Activated CD4-positive, alpha-beta T cell treated with anti-CD3 and anti-CD28 coated beads, Interleukin-2, amount 10 ng/mL, durations not matched to agents 7 days and 5 days (primary cell): ENCODE measurements at places on chromosomes 5 and 9. TPM values are rescaled to one million over a fixed set of nuclear protein-coding genes. Genes with fewer than 3 reads are reported as not detected.

DNA sequence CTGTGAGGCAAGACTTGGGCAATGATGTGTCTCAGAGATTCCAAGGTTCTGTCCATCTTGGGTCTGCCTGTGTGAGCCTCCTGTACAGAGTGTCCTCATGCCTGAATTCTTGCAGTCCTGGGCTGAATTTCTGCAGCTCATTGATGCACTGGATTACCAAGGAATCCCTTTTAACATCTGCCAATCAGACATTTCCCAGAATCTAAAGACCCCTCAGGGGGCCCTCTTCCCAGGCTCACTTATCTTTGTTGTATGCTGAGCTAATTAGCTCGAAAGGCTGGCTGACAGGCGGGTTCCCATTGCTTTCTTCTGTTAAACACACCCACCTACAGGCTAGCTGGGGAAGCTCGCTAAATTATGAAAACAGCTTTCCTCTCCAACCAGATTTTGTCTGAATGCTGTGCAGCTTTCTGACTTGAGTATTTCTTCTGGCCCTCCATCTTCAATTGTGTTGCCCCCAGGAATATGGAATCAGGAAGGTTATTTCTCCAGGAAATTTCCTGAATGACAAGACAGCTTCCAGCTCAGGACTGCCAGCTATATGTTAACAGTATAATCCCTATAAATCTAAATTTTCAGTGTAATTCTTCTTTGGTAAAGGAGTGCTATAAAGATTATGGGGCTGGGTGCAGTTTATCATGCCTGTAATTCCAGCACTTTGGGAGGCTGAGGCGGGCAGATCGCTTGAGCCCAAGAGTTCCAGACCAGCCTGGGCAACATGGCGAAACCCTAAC, at the start of gene LIX1:
Gene LIX1, minus strand, starts transcription at position 91 of the 734 bp plus-strand sequence. Its CDS starts 35 bp downstream, at position 56.
- no peaks in the 10 kb centered on the region for H3K36me3 ChIP-seq
- H3K4me1 ChIP-seq = peaks cover 2% of the 10 kb centered on the region
- no peak within 1 kb of the TSS for H3K4me3 ChIP-seq
- peak; percentile 57 for DNase-seq
- H3K27ac ChIP-seq = no peak within 1 kb of the TSS
- H3K27me3 ChIP-seq = peaks cover 20% of the 10 kb centered on the region

- H3K27me3 ChIP-seq = no peaks in the 10 kb centered on the region
- no peaks in the 10 kb centered on the region for H3K36me3 ChIP-seq
- DNase-seq = no peak
- H3K4me3 ChIP-seq = no peak overlapping the region
Observed at GRCh38 chr5:86684222-86684621, 66.5 kb downstream of the COX7C start.

DNA sequence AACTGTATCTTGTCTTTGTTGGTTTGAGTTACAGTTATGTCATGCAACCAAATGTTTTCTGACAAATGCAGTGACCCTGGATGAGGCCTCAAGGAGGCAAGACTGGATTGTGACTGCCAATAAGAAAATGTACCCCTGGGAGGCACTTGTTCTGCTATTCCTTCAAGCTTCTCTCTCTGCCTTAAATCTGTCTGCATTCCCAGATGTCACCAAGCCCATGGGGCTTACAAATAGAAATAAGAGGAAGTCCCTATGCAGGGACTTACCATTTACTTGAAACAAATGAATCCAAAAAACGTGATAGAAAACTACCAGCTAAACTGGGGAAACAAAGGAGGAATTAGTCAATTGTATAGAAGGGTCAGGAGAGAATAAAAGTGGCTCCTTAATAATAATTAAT, 8.2 kb upstream of the PARP8 start:
- H3K27me3 ChIP-seq = no peaks in the 10 kb centered on the region
- H3K27ac ChIP-seq = no peak overlapping the region
- H3K36me3 ChIP-seq = peaks cover 3% of the 10 kb centered on the region

The DRD1 gene
- total RNA-seq = not detected

- peaks cover 53% of the 10 kb centered on the region for H3K27me3 ChIP-seq
- peak overlapping the region; percentile 75 for H3K4me3 ChIP-seq
- peaks cover 14% of the 10 kb centered on the region for H3K36me3 ChIP-seq
- H3K4me1 ChIP-seq = peaks cover 22% of the 10 kb centered on the region
- DNase-seq = peak; percentile 26
Observed at GRCh38 chr5:138753794-138754698, 821 bp downstream of the CTNNA1 start.
